T-cell (primary cell): ENCODE measurements at places on chromosomes 13 and 19.

- no peak for DNase-seq
These were observed 7.4 kb downstream of the ACP5 start for GRCh38 chr19:11570039-11570462.

DNA sequence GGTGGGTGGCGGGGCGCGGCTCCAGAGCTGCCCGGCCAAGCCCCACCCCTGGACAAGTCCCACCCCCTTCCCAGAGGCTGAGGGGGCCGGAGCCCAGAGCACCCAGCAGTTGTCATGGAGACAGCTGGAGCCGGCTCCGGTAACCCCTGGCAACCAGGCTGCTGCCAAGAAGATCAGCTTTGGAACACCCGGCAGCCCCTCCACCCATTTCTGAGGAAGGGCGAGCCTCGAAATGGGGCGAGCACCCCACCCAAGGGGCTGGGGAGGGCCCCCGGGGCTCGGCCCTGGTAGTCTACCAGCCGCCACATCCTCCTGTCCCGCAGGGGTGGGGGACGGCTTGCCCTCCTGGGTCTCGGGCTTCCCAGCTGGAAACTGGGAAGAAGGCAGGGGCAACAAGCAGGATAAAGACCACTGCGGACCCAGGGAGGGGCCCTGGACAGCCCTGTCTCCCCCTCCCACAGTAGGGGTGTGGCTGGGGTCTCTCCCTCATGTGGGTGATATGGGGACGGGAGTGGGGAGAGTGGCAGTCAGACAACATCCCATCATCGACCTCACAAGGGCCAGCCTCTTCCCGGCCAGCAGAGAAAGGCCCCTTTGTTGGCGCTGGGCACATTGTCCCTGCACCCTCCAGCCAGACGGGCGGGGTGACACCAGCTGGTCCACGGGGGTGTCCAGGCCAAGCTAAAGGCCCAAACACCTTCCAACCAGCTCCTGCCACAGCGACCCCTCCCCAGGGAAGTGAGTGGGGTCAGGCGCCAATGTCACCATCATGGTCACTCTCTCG is 1.5 kb downstream of the CERS1 start:
- no peak for DNase-seq

DNA sequence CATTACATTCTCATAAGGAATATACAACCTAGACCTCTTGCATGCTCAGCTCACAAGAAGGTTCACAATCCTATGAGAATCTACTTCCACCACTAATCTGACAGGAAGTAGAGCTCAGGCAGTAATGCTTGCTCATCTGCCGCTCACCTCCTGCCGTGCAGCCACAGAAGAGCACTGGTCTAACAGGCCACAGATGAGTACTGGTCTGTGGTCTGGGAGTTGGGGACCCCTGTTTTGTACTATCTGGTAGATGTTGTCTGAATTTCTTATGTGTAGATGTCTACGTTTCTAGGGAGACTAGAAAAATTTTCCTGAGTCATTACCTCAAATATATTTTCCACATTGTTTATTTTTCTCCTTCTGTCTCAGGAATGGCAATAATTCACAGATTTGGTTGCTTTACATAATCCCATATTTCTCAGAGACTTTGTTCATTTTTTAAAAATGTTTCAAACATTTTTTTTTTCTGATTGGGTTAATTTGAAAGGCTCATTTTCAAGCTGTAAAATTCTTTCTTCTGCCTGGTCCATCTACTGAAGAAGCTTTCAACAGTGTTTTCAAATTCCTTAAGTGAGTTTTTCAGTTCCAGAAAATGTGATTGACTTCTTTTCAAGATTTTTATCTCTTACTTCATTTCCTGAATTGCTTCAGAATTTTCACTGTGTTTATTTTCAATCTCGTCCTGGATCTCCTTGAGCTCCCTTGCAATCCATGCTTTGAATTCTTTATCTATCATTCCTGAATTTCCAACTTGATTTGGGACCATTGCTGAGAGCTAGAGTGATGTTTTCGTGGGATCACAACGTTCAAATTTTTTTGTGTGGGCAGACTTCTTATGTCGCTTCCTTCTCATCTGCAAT is 1322.2 kb downstream of the PCDH9 start:
- no peak for DNase-seq

DNA sequence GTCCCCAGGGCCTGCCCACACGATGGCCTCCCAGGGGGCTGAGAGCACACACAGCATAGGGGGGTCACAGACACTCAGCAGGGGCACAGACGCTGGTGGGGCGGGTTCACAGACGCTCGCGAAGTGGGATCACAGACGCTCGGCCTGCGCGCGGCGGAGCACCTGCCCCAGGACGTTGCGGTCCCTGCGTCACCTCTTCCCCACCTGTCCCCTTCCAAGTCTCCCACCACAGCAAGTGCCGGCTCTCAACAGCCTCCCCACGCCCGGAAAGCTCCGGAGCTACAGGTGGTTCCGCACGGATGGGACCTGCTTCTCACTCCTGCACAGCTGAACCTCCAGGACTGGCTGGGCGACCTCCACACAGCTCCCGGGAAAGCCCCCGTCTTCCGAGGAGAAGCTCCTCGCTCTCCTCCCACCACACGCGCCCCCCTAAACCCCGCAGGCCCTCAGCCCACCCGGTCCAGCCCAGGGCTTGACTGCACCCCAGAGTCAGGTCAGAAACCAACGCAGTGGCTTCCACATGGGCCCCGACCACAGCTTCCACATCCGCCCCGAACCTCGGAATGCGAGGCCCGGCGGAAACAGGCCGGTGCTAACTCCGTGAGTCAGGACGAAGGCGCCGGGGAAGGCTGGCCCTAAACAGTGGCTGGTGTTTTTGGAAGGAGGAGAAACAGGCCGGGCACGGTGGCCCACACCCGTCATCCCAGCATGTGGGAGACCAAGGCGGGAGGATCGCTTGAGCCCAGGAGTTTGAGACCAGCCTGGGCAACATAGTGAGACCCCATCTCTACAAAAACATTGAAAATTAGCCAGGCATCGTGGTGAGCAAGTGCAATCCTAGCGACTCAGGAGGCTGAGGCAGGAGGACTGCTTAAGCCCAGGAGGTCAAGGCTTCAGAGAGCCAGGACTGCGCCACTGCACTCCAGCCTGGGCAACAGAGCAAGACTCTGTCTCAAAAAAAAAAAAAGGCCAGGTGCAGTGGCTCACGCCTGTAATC is 16.5 kb downstream of the BTBD2 start:
- DNase-seq, result no peak

DNA sequence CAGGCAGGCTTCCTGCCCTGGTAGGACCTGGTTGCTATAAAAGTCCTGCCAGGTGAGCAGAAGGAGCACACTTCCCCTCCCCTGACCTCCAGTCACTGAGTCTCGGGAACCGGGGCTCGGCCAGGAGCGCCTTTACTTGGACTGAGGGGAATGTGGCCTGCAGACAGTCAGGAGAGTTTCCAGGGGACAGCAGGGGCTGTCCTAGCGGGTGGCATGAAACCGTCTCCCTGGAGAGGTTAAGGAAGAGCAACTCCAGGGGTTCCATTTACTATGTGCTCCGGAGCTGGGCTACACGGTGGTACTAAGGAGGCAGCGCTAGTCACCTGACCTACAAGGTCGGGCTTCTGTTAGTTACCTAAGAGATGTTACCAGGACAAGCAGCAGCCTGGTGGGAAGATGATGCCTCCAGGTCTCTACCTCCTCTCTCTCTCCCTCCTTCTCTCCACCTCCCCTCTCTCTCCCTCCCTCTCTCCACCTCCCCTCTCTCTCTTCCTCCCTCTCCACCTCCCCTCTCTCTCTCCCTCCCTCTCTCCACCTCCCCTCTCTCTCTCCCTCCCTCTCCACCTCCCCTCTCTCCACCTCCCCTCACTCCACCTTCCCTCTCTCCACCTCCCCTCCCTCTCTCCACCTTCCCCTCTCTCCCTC is 4.1 kb upstream of the CNOT3 start:
- DNase-seq, result no peak

GRCh38 chr19:55801416-55801815 is 30.4 kb downstream of the NLRP11 start:
- no peak for DNase-seq

- DNase-seq, result peak; percentile 61
These were observed 64.2 kb upstream of the UQCRFS1 start for GRCh38 chr19:29277102-29277501.

- no peak for DNase-seq
These were observed 31.7 kb downstream of the TRPM4 start for GRCh38 chr19:49189259-49189658.

DNA sequence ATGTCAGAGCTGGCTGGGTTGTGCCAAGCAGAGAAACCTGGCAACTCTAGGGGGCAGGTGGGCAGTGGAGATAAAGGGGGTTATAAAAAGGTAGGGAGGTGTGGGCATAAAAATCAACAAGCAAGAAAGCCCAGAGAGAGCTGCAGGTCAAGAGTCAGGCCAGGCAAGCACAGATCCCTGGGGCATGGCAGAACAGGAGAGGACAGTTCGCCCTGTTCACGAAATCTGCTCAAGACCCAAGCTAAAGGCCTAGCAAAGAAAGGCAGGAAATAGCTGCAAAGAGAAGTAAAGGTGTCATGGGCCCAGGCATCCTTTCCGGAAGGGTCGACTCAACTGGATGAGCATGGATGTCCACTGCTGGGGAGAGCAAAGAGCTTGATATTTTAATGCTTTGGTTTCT is 3.4 kb downstream of the MBNL2 start:
- DNase-seq, result no peak

DNA sequence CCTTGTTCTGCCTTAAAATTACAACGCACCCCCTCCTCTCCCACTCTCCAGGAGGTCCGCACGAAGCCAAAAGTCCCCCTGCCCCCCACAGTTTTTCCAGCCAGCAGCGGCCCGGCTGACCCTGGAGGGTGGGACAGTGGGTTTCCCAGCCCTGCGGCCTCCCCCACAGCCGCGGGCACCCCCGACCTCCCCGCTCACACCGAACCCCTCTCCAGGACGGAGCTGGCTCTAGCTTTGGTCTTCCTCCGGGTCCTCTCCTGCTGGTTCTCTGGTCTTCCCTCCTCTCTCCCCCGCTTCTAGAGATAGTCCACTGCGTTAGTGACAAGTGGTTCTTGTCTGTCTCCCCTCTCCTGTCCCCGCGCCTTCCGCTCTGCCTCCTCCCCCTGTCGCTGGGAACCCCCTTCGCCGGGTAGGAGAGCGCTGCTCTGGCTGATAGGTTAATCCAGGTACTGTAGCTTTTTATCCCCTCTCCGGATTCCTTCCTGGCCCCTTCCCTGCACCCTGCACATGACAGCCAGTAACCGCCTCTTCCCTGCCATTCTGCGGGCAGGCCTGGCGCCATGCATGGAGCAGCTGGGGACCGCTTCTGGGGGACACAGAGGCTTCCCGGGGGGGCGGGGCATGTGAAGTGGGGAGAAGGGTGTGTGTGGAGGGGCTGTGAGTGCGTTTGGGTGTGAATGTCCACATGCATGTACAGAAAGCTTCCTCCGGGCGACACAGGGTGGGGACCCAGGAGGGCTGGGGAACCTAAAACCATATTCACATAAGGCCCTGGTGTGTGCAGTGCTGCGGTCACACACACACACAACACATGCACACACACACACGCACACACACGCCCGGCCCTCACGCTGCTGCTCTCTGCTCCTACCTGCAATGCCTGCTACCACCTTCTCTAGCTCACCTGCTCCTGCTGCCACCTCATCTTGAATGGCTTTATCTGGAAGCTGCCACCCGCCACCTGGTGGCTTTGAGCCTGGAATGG is 17.2 kb downstream of the PRR36 start:
- no peak for DNase-seq

DNA sequence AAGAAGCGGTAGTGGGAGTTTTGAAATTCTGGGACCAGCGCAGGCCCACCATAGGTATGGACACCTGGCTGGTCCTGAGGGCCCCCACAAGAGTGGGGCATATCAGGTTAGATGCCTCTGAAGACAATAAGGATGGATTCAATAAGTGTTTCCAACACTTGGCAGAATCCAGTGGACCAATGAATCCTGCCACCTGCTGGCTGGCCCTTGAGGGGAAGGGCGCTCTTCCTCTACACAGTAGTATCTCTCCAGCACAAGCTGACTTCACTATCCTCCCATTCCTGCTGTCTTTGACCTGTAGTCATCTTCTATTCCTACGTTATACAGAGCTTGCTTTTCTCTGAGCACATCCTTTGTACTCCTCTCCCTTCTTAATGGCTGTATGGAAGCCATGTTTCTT is 199.7 kb upstream of the TSHZ3 start:
- no peak for DNase-seq

- DNase-seq, result no peak
These were observed 143.3 kb upstream of the FREM2 start for GRCh38 chr13:38543561-38543960.

DNA sequence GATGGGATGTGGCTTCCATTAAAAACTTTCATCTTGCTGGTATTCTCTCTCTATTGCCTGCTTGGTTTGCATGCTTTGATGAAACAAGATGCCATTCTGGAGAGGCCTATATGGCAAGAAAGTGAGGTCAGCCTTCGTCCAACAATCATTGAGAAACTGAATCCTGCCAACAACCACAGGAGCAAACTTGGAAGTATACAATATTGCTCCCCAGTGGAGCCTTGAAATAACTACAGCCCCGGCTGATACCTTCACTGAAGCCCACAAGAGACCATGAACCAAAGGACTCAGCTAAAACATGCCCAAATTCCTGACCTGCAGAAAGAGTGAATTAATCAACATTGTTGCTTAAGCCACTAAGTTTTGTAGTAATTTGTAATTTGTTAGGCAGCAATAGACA is 82.5 kb upstream of the FGF14 start:
- DNase-seq, result no peak

- DNase-seq, result peak; percentile 32
These were observed 67.8 kb downstream of the RXFP2 start for GRCh38 chr13:31807090-31807541.

- DNase-seq, result no peak
These were observed 10.6 kb upstream of the ZNF792 start for GRCh38 chr19:34974646-34975045.

DNA sequence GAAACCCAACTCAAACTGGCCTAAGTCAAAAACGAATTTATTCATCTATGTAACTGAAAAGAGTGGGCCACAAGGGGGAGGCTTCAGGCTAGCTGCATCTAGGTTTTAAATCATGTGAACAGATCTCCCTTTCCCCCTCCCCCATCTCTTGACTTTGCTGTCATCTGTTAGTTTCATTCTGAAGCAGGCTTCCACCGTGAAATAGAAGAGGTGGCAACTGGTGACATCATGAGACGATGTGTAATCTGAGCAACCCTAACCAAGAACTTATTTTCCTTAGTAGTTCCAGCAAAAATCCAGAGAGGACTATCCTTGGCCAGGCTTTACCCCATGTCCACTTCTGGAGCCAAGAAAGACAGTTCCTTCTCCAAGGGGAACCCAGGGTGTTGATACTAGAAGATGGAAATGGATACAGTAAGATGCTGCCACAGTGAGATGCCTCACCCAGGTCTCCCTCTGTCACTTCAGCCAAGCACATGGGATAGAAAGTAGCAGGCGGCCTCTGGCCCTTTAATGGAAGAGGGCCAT is 9.4 kb downstream of the SAMD4B start:
- DNase-seq, result no peak

DNA sequence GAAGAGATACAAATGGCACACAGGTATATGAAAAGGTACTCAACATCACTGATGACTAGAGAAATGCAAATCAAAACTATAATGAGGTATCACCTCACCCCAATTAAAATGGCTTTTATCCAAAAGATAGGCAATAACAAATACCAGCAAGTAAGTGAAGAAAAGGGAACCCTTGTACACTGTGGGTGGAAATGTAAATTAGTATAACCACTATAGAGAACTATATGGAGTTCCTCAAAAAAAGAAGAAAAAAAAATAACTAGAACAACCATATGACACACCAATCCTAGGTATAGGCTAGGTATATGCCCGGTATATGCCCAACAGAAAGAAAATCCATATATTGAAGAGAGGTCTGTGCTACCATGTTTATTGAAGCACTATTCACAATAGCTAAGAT is 150.9 kb downstream of the VWA8 start:
- no peak for DNase-seq

GRCh38 chr13:77760893-77761292 is 63.4 kb downstream of the SLAIN1 start:
- DNase-seq, result no peak

GRCh38 chr13:27379694-27380641 is 44.5 kb upstream of the GTF3A start:
- DNase-seq, result peak; percentile 15
